Activated CD4-positive, CD25-positive, alpha-beta regulatory T cell (primary cell): ENCODE measurements at places on chromosomes 16 and 17.
A peak's percentile ranks its signal among the peaks of the same experiment; 100 is the strongest.

DNA sequence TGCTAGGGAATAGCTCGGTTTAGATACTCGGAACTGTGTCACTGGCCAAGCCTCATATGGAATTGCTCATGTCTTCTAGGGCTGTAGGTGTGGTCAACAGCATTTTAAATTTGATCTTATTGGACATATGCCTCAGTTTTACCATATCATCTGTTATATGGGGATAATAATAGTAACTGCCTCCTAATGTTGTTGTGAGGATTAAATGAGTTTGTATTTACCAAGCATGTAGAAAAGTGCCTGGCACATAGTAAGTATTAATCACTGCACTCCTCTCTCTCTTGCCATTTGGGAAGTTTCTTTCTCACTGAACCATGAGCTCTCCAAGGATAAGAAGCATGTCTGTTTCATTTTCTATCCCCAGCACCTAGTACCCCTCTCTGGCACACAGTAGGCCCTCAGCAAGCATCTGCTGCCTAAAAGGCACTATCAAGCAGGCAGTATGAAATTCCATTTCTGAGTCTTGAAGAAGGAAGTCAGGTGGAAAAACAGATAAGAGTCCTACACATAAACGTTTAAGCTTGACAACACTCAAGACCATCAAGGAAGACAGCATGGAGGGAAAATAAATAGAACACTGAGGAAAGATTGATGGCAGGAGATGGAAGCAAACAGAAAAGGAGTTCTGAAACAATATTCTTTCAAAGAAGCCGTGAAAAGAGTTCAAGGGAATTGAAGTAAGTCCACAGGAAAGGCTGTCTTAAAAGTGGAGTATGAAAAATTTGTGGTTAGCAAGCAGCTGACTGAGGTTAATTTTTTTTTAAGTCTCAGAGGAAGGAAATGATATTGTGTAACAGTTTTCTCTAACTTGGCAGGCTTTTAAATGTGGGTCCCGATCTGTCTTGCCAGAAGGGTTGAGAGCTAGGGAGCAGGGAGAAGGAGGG lies 2.2 kb upstream of the ATP6V0A1 start:
- no peak for DNase-seq

GRCh38 chr16:75225092-75225491 lies 6.3 kb downstream of the CTRB1 start:
- DNase-seq: no peak

DNA sequence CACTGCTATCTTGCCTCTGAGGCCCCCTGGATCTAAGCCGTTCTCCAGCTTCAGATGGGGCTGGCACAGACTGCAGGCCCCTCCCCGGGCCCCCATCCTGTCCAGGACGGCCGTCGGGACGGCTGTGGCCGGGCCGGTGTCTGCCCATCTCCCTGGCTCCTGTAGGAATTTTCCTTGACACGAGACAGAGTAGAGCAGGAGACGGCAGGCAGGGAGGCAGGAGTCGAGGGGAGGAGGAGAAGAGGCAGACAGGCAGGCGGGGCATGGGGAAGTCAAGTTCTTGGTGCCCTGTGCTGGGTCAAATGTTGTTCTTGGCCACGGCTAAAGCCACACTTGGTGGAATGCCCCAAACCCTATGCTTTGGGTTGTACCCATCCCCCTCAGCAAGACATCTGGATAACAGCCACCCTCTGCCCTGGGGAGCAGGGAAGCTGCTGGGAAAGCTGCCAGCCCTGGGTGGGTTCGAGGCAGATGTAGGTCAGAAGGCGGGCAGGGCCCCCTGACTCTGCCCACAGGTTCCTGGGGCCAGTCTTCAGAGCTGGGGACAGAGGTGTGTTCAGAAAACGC lies 4.0 kb downstream of the C1QTNF1 start:
- no peak for DNase-seq

GRCh38 chr17:61723914-61724313 lies 132.9 kb upstream of the NACA2 start:
- DNase-seq: no peak

DNA sequence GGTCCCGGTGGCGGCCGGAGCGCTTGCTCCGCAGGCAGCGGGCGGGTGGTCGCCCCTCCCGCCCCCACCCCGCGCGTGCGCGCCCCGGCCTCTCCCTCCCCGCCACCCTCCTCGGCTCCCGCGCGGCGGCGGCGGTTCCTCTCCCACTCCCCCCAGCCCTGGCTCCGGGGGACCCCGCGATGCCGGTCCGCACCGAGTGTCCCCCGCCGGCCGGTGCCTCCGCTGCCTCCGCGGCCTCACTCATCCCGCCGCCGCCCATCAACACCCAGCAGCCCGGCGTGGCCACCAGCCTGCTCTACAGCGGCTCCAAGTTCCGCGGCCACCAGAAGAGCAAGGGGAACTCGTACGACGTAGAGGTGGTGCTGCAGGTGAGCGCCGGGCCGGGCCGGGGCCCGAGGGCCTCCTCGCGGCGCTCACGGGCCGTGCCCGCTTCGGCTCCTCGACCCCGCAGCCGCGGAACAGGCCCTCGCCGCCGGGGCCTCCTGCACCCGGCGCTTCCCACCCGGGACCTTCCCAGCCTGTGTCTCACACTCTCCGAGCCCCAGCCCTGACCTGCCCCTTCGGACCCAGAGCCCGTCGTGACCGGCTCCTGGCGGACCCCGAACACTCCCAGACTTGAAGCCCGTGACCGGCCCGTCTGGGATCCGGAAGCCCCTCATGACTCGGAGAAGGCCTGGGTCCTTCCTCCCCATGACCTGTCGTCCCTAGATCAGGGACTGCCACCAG lies 490 bp downstream of the GID4 start:
- no peak for DNase-seq

DNA sequence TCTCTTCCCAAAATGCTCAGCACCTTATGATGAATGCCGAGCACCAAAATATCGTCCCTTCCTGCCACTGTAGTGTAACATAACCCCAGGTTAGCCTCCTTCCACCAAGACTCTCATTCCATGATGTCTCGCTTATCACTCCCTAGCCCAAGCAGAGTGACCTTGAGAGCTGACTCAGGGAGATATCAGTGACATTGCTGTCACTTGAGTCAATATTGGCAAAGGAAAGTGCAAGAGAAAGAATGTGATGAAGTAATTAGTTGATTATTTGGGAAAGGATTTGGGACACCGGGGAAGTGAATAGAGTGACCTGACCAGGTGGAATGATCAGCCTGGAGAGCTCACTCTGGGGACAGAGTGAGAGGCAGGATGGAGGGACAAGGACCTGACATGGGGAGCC lies 2.6 kb upstream of the ANKFN1 start:
- DNase-seq: no peak

DNA sequence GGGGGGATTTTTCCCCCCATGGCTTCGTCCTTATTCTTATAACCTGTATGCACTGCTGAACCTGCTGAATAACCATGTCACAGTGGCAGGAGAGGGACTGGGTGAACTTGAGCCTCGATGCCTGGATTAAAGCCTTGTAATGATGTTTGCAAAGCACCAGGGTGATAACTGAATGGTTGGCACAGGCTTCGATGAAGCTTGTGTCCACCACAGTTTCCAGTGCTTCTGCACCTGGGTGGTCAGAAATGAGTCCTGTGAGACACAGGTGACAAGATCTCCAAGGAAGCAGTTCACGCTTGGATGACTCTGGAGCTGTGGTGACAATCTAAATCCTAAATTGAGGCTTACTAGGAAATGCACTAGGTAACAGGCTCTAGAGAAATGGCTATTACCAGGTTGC lies 729.3 kb downstream of the MAF start:
- no peak for DNase-seq

GRCh38 chr17:14044702-14045101 lies 24.6 kb upstream of the COX10 start:
- DNase-seq: no peak

DNA sequence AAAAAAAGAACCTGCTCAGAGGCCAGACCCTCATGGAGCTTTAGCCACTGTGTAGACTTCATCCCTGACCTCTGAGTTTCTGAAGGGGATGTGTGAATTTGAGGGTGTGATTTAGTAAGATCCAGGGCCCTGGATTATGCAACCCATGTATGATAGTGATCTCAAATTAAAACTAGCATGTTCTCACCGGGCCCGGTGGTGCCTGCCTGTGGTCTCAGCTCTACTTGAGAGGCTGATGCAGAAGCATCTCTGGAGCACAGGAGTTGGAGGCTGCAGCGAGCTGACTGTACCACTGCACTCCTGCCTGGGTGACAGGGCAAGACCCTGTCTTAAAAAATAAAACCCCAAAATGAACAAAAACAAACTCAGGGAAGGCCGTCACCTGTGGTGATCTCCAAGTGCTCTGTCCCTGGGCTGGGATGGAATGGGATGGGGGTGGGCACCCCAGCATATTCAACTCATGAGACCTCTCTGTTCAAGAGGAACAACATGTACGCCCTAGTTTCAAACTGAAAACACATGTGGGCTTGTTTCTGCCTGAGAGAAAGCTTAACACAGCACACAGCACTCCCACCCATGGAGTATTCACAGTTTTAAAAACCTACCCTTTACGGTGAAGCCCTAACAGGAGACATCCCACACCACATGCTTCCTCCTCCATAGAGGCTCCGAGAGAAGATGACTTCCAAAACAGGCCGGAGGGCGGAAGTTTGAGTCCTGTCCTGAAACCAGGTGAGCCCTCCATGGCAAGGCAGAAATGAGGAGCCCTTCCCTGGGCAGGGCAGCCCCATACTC lies 30.1 kb downstream of the GNPTG start:
- no peak for DNase-seq

GRCh38 chr16:57818377-57819064 lies 16.2 kb upstream of the KIFC3 start:
- no peak for DNase-seq

GRCh38 chr16:24288516-24288915 lies 32.4 kb downstream of the CACNG3 start:
- DNase-seq: no peak

- DNase-seq: no peak
These were observed 165.8 kb upstream of the AXIN2 start for GRCh38 chr17:65727246-65727645.

- no peak for DNase-seq
These were observed 17.8 kb downstream of the MBTPS1 start for GRCh38 chr16:84098939-84099338.

GRCh38 chr17:31487648-31488263 lies 96.3 kb downstream of the RAB11FIP4 start:
- peak; percentile 96 for DNase-seq

GRCh38 chr16:87123356-87124001 lies 193.7 kb downstream of the C16orf95 start:
- DNase-seq: no peak

DNA sequence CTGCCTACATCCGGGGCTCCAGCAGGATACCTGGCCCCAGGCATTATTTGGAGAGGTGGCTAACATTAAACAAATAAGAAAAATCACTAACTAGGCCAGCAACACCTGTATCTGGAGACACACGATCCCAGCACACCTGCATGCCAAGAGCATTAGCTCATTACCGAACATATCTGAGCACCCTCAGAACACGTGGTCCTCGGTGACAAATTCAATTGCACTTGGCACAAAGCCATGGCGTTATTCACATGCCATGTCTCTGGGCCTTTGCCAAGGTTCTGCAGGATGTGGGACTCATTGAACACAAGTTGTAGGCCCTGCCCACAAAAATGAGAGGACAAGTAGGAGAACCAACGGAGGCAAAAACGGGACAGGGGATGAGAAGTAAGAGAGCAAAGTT lies 552.3 kb downstream of the TOX3 start:
- no peak for DNase-seq
